Activated CD4-positive, alpha-beta T cell treated with anti-CD3 and anti-CD28 coated beads for 36 hours (primary cell): ENCODE measurements at places on chromosomes 3 and 15. TPM values are rescaled to one million over a fixed set of nuclear protein-coding genes. Genes with fewer than 3 reads are reported as not detected.

- DNase-seq: no peak
Observed at GRCh38 chr3:111812701-111813100, 46.4 kb upstream of the PHLDB2 start.

DNA sequence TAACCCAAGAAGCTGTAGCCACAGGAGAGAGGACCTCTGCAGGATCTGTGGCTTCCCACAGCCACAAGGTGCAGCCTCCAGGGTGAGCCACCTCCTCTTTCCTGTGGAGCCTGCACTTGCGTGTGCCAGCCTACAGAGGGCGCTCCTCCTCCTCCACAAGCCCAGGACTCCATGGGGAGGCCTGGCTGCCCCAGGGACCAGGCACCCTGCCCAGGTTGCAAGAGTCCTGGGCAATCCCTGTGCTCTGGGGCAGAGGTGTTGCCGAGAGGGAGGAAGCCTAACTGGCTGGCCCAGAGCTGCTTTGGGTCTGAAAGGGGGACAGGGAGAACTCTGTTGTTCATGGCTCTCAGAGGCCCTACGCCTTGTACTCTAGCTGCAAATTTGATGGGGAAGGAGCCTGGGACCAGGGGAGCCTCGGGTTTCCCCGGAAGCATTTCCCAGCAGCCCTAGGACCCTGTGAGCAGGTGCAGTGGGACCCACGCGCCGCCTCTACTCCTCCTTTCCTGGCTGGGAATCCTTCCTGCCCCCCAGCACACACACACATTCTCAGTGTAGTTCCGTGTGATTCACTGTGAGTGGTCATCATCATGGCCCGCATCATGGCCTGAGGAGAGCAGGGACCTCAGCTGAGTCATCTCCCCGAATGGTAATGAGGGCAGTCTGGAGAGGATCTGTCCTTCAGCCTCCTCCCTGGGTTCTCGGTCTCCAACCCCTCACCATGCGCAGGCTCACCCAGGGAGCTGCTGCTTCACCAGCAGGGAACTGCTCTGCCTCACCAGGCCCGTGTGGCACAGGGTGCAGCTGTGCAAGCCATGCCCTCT, 24.3 kb downstream of the TBC1D21 start:
- DNase-seq: peak; percentile 85

DNA sequence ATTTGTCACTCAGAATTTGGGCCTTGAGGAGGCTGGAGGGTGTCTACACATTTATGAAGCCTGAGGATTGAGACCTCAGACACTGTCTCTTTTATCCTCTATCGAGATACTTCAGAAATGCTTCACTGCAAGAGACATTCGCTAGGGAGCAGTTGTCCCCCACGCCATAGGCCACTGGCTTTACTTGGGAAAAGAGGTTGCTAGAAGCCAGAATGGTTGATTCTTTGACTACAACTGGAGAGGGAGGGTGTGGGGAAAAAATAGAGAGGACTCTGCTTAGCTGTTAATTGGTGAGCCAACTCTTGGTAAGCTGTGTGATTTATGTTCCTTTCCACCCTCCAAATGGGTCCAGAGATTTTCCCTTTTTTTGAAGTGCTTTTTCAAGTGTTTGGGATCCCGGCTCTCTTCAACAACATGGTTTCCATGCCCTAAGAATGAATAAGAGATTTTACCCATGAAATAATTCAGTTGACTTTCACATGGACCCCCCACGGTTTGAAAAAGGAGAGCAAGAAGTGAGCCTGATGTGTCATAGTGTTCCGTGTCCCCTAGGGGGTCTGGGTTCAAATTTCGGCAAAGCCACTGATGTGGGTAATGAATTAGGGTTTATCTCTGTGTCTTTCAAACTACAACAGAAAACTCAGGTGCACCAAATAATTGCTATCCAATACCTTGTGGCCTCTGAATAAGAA, 2.7 kb downstream of the BOC start:
- no peak for DNase-seq

Gene SAMD7
- not detected for total RNA-seq

DNA sequence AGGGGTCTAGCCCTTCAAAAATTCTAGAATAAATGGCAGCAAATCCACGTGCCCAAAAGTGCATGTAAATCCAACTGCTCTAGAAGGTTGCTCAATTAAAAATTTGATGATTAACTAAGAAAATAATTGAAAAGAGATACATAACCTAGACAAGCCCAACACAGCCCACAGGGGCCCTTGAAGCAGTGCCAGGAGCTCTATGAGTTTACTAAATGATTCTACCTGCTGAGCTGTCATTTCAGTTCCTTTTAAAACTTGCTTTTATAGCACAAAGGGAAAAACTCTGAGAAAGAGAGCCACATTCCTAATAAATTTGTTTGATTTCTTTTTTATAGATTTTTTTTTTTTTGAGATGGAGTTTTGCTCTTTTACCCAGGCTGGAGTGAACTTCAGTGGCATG, 38.9 kb upstream of the GNB5 start:
- DNase-seq: no peak
